ENCODE measurements at places on chromosomes 4 and X.

- no peak for DNase-seq
These were observed 165.6 kb upstream of the BOD1L1 start for GRCh38 chr4:13793020-13793710.

GRCh38 chr4:18480928-18481327 lies 459.4 kb upstream of the LCORL start:
- no peak for DNase-seq

GRCh38 chr4:137509855-137510282 lies 22.4 kb downstream of the PCDH18 start:
- peak; percentile 43 for DNase-seq

- peak; percentile 4 for DNase-seq
These were observed 73.3 kb downstream of the TASL start for GRCh38 chrX:30504309-30504708.

DNA sequence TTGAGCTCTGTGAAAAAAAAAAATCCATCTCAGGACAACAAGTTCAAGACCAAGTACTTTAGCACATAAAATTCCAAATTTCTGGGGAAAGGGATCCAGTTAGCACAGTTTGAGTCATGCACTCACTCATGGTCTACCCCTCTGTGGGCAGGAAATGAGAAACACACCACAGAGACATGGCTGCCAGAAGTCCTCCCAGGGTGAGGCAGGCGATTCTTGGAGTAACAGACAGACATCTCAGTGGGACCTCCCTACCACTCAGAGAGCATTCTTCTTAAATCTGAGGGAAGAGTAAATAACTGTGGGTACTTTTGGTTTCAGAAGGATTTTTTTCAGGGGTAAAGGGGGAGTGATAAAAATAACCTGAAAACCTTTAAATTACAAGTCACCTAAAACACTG lies 14.1 kb downstream of the CXCL1 start:
- DNase-seq = peak; percentile 26

DNA sequence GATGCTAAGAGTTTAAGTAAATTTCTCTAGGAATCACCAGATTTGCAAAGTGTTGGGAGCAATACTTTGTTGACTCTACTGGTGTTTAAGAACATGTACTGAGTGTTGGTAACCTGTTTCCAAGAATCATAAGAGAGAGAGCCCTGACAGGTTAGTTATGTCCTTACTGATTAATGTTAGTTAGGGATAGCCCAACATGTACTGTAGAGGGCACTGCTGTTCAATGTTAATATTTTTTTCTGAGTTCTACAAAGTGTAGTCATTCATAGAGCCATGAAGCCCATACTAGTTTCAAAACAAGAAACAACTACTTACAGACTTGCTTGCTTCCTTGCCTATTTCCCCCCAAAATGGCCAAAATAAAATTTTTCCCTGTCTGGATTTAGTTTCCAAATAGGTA lies 11.9 kb downstream of the TMPRSS11D start:
- peak; percentile 50 for DNase-seq

- no peak for DNase-seq
These were observed 32.0 kb upstream of the DKK2 start for GRCh38 chr4:107068116-107068515.

- no peak for DNase-seq
These were observed 2188.9 kb upstream of the TENM3 start for GRCh38 chr4:180054291-180054690.

GRCh38 chrX:85592980-85593379 lies 213.5 kb upstream of the POF1B start:
- DNase-seq = no peak

DNA sequence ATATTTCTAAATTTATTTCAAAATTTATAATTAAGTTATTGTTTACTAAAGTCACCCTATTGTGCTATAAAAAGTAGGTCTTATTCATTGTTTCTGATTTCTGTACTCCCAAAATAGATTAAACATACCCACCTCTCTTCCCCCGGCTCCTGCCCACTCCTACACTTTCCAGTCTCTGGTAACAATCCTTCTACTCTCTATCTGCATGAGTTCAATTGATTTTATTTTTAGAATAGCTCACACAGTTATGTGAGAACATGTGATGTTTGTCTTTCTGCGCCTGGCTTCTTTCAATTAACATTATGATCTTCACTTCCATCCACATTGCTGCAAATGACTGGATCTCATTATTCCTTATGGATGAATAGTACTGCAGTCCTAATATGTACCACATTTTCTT lies 269.3 kb downstream of the ACTRT1 start:
- no peak for DNase-seq

- no peak for DNase-seq
These were observed 82.1 kb downstream of the NHSL2 start for GRCh38 chrX:71992711-71993110.

- no peak for DNase-seq
These were observed 13.2 kb downstream of the ATP8A1 start for GRCh38 chr4:42643685-42644084.

DNA sequence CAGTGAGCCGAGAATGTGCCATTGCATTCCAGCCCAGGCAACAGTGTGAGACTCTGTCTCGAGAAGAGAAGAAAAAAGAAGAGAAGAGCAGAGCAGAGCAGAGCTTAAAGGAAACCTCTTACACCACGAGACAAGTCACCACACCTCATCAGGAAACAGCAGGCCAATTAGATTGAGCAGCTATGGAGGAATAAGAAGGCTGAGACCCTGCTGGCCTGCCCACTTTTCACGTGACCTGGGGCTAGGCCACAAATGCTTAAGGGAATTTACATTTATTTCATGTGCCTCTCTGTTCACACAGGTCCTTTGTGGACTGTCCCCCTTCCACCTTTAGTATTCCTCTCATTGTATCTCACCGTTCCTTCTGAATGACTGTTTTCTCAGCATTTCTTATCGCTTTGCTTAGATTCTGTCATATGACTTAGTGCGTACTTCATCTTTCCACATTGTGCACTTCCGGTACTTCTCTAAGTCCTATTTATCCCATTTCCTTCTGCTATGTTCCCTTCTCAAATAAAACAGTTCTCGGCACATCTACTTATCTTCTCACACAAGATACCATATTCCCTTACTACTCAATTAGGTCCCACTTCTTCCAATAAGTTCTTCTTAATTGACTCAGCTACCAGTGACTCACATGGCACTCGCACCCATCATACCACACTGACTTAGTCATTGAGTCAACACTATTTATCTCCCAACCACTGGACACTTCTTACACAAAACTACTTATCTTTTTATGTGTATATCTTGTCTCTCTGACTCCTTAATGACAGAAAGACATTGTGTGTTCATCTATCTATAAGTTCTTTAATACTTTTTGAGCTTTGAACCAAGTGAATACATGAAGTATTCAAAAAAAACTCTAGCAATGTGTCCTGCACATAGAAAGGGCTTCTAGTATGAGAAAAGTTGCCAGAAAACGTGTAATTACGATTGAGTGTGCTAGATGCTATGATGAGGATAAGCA lies 11.0 kb downstream of the CUL4B start:
- peak; percentile 75 for DNase-seq

GRCh38 chr4:186260117-186260503 lies 5.9 kb upstream of the F11 start:
- DNase-seq = no peak

DNA sequence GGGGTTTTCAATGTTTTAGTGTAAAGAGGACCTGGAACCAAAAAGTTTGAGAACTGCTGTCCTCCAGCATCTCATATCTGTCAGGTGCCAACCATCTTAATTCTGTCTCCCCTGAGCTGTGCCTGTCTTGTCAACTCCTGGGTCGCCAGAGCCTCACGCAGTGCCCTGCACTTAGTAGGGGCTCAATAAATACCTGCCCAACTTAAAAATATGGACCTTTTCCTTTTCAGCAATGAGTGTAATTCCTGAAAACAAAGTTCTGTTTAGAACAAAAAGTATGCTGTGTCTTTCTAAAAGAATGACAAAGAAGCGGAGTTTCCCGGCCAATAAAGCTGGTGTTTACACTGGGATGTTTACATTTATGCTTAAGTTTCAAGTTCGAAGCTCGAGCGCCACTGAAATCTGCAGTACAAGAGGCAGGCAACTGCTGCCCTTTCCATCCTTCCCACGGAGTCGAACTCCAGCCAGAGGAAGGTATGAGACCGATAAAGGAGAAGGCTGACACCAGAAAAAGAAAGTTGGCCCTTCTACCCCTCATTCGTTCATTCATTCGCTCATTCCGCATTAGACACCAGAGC lies 1.1 kb upstream of the HTATSF1 start:
- no peak for DNase-seq

- no peak for DNase-seq
These were observed 16.3 kb downstream of the TAF9B start for GRCh38 chrX:78123190-78123589.

DNA sequence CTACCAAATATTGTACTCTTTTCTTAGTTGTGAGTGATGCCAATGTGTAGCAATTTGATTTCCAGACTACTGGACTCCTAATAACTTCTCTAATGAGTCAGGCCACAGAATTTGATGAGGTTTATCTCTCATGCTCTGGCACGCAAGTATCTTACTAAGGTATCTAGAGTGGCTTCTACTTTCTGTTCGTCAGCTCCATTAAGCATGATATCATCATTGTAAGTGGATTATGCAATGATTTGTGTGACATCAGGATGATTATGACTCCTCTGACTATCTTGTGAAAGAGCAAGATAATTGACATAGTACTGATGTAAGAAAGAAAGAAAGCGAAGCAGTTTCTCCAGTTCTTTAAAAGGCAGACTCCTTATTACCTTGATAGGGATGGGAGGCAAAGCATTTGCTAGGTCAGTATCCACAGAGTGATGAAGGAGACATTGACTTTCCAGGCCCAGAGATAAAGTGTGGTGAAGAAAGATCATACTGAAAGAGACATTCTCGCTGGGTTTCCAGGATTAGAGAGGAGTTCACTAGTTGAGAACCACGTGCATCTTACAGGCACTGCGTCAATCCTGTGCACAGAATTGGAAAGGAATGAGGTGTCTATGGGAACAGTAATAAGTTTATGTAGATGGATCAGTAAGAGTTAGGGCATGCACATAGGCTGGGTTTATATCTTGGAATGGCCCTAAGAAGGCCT lies 161.9 kb upstream of the STK26 start:
- no peak for DNase-seq

DNA sequence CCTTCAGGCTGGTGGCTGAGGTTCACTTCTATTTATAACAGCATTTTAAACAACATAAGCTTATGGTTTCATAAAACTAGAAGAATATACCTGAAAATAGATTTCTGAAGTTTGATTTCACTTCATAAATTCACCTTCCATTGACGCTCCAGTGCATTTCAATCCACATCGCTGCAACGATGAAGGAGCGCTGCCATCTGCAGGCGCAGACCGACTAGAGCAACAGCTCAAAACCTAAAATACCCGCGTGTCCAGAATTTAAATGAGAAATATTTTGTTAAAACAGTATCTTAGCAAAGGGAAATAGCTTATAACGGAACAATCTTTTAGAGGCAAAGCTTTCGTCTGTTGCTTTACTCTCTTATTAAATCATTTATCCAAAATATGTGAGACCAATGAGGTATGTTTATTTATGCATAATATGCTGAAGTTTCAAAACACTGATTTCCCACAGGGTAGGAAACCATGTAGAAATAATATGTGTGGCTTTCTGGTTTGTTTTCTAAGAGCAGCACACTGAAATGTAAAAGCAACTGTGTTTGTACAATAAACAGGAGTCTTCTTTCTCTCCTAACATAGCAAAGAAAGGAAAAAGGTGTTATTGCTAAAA lies 816.4 kb upstream of the FRG1 start:
- DNase-seq = peak; percentile 40

DNA sequence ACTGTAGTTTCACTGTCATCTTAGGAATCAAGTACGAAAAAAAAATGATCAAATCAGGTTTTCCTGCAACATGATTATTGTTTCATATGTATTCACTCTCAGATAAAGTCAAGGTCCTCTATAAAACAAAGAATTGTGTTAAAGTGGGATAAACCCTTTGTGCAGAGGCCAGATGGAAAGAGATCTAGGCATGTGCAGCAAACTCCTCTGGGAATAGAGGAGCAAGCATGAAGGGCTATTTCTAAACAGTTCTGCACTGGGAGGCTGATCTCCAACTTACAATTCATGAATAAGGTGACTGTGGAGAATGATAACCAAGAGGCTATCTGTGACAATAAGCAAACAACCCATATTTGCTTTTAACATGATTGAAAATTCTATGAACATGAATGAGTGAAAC lies 2.4 kb upstream of the WDFY3 start:
- no peak for DNase-seq

- peak; percentile 13 for DNase-seq
These were observed 240.0 kb downstream of the BCOR start for GRCh38 chrX:39857780-39858179.

GRCh38 chr4:159047478-159048165 lies 55.3 kb upstream of the RAPGEF2 start:
- DNase-seq = no peak

DNA sequence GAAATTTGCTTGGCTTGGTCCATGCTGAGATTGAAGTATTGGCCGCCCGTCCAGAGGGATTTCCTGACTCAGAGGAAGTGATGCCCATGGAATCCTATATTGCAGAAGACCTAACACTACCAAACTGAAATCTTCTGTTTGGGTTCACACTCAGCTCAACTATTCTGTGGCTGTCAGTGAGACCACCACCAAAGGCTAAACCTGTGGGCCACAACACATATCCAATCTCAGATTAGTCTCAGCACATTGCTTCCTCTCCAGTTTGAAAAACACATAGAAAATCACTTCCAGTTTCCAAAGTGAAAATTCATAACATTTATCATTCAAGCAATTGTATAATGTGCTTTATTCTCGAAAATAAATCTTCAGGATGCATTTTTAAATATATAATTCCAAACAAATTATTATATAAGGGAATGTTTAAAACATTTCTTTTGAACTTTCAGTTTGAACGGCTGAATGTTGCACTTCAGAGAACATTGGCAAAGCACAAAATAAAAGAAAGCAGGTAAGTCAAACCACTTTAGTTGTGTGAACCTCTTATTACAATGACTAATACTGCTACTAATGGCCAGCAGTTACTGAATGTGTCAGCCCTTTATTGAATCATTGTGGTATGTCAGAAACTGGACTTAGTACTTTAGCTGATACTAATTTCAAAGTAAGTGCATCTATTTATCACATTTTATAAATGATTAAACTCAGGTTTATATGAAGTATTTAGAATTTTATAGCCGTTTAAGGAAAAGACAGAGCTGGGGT lies 37.0 kb downstream of the GUCY1A1 start:
- no peak for DNase-seq

- DNase-seq = peak; percentile 78
These were observed 99.0 kb downstream of the ASB9 start for GRCh38 chrX:15170927-15171326.

GRCh38 chr4:8583655-8584025 lies 3.4 kb downstream of the GPR78 start:
- DNase-seq = no peak

DNA sequence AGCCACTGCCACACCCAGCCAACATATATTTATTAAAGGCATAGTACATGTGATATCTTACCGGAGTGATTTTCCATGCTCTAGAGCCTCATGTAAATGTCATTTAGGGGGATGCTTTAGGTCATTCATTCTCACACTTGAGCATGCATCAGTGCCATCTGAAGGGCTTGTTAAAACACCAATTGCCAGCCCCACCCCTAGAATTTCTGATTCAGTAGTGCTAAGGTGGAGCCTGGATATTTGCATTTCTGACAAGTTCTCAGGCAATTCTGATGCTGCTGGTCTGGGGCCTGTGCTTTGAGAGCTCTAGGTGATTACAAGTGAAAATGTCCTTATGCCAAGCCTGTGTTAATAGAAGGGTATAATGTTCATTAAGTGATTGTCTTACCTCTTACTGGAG lies 107.7 kb downstream of the PHEX start:
- no peak for DNase-seq

GRCh38 chr4:74627504-74627903 lies 166.8 kb downstream of the BTC start:
- no peak for DNase-seq

All from H4 (cell line).